ENCODE measurements at places on chromosomes 1 and 21.

DNA sequence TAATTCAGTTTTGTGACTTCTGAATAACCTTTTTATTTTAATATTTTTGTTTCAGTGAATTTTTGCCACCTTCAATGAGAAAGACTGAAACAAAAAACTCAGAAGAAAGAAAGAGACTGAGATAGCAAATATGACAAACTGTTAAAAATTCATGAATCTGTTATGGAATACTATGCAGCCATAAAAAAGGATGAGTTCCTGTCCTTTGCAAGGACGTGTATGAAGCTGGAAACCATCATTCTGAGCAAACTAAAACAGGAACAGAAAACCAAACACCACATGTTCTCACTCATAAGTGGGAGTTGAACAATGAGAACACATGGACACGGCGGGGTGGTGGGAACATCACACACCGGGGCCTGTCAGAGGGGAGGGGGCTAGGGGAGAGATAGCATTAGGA is 193.4 kb upstream of the FGGY start:
- no peak for DNase-seq

DNA sequence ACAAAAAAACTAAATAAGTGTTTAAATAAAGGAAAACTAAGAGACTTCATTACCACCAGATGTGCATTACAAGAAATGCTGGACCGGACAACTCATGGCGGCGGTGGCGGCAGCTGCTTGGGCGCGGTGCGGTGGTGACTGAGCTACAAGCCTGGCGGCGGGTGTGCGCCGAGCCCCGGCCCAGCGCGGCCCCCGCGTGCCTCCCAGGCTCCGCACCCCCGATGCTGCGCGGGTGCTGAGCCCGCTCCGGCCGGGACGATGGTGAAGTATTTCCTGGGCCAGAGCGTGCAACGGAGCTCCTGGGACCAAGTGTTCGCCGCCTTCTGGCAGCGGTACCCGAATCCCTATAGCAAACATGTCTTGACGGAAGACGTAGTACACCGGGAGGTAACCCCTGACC is 52.2 kb upstream of the RCOR3 start:
- no peak for DNase-seq

DNA sequence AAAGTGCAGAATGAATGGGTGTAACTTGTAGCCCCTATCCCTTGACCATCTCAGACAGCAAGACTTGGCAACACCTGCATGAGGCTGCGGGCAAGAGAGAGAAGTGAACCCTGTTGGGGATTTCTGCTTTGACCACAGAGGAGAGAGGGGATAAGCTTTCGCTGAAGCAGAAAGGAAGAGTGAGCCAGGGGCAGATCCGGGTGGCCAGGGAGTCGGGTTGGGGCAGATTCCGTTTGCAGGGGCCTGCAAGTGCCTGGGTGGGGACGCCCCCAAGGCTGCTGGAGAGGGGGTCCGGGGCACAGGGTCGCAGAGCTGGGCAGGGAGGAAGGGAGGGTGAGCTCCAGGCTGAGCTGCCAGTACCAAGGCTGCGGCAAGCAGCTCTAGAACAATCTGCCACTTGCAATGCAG is 25.3 kb upstream of the PIK3CD start:
- DNase-seq = no peak

DNA sequence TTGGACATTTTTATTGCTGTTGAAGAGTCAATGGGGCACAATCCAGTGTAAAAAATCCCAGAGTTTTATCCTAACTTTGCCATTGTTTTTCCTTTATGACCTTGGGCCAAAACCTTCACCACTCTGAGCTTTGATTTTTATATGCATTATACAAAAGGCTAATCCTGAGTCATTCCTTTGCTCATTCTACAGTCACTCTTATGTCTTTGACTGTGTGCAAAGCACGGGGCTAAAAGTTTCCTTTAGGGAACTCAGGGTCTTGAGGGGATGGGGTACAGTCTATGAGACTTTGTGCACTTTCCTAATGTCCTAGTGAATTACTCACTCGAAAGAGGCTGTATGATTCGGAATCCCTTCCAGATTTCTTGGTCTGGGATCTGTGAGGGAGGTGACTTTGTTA is 543.2 kb upstream of the CAMK1G start:
- DNase-seq = no peak

- DNase-seq = no peak
Measured at GRCh38 chr1:3857791-3858129, 484 bp downstream of the DFFB start.

DNA sequence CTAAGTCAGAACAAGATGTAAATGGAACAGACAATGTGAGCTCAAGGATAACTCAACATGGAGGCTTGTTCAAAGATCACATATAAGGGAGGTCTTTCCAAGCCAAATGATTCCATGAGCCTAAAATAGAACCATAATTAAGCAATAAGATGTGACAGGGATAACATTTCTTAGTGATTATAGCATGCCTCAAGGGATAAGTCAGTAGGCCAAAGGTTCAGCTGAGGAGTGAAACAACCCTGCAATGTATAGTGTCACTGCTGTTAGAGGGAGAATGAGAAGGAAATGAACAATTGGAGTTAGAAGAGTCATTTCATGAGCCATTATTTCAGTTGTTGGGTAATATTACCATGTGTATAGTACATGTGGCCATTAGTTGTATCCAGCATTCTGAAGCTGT is 25.0 kb downstream of the GORAB start:
- no peak for DNase-seq

DNA sequence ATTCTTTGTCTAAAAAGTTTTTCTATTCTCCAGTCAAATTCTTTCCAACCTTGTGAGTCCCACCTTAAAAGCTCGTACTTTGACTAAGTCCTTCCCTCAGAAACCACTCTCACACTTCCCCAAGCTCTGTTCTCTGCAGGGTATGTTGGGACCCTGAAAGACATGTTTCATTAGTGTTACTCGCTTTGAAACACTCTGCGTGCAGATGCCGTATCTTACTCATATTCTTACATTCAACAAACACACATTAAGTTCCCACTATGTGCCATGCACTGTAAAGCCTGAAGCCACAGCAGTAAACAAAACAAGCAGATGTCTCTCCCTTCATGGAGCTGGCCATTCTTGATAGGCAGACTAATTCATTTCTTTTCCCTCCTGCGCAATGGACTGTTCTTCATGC is 229.7 kb downstream of the RERE start:
- no peak for DNase-seq

DNA sequence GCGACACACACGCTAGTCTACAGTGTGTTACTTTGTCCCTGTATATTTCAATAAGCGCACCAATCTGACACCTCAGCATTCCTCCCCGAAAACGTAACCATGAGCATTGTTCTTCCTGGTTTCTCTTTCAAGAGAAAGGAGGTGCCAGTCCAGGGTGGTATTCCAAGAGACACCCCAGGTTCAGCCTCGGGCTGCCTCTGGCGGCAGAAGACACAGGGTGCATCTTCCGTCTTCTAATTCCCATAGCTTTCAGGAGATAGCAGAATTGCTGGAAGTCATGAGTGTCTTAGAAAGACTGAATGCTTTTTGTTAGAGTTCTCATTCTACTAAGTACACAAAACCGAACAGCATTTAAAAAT is 15.9 kb upstream of the RGS8 start:
- no peak for DNase-seq

DNA sequence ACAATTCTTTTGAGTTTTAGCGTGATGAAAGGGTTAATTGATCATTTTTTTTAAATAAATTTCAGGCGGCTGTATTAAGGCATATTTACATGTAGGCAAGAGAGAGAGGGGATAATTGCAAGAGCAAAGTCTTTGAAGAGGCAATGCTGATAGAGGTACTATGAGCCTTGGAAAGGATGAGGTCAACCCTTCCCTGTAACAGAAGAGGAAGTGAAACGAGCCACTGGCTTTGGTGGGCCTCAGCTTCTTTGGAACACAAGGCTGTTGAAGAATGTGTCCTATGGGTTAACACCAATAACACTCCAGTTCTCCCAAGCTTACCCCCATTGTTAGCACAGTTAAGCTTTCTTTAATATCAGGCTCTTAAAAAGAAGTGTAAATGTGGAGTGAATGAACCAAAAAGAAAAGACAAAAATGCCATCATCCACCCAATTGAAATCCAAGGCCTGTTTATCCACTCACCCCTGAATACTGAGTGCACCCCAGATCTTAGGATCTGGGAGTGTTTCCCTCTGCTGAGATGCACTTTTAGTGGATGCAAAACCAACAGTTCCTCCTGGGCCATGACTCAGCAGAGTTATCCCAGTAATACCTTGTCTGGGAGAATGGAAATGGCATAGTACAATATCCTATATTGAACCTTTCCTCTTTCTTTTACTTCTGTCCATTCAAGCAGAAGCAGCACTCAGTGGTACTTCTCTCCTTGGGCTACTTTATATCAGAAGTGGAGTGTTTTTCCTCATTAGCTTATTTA is 216.4 kb downstream of the SLC44A5 start:
- DNase-seq = no peak

DNA sequence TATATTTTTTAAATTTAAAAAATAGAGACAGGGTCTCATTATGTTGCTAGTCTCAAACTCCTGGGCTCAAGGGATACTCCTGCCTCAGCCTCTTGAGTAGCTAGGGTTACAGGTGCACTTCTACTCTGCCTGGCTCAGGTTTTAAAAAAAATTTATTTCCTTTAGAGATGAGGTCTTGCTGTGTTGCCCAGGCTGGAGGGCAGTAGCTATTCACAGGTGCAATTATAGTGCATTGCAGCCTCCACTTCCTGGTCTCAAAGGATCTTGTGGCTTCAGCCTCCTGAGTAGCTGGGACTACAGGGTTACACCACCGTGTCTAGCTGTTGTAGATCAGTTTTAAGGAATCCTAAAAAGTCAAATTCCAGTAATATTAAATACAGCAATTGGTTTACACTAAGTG is 5.0 kb downstream of the RNF11 start:
- DNase-seq = no peak

DNA sequence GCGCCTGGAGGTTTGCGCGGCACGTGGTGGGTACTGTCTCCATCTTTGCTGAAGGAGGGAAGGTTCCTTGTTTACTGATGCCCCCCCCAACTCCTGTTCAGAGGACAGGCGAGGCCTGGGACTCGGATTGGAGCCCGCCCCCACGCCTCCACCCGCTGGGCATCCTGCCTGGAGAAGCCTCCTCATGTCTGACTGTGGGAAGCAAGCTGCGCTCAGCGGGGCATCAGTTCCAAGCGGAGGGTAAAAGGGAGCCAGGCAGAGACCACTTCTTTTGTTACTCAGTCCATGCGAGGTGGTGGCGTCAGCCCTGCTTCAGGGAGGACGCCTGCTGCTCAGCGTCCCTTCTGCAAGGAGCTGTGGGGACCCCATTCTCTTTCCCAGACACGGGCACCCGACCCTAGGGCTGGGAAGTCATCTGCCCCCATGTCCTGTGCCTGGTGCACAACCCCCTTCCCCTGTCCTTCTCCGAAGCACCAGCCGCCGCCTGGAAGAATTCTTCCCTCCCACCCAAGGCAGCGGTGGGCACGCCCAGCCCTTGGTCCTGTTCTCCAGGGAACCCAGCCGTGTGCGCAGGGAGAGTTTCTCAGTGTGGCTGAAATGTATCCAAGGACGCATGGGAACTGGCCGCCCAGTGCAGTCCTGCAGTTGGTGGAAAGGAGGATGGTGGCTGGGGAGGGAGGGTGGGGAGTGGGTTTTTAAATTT is 414.0 kb downstream of the CAMTA1 start:
- DNase-seq = no peak

DNA sequence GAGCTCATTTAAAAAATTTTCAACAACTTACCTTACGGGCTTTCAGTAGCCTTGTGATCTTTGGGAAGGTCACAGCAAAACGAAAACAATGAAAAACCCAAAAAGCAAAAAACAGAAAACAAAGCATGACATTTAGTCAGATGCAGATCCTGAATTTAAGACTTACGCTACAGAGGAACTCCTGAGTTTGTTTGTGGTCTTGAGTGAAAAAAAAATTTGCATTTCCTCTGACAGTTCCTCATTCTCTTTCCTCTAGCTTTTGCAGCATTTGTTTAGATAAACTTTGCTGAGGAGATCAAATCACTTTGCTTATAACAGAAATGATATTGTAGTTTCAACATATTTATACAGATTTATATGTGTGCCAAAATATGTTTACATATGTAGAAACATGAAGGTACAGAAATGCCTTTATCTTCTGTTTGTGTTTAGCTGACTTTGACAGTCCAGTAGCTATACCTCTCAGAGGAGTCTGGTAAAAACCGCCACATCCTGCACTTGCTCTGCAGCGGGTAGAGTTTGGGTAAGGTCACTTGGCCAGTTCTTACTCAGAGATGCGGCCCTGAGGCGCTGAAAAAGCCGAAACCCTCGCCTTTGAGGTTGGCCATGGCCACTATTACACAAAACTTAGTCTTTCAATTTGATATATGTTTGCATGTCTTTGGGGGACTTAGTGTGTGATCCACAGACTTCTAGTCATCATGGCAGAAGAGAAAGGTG is 142.5 kb downstream of the TNR start:
- no peak for DNase-seq

DNA sequence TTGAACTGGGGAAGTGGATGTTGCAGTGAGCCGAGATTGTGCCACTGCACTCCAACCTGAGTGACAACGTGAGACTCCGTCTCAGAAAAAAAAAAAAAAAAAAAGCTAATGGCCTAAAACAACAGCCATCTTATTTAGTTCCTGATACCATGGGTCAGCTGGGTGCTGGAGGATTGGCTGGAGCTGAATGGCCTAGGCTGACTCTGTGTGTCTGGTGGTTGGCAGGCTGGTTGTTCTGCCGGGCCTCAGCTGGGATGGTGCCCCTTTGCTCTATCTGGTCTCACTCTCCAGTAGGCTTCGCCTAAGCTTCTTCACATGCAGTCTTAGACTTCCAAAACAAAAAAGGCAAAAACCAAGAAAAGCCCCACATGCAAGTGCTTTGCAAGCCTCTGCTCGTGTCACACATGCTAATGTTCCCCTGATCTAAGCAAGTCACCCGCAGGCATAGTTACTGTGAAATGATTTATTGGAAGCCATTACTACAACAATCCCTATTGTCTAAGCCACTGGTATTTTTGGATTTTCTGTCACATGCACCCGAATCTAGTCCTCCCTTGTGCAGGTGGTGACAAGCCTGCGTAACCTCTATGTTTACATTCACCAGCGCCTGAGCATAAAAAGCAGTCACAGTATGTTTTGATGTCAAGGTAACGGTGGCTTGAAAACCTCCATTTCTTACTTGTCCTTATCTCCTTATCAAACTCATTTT is 39.6 kb upstream of the KANK4 start:
- DNase-seq = no peak

- no peak for DNase-seq
Measured at GRCh38 chr1:192967901-192968300, 91.3 kb downstream of the UCHL5 start.

DNA sequence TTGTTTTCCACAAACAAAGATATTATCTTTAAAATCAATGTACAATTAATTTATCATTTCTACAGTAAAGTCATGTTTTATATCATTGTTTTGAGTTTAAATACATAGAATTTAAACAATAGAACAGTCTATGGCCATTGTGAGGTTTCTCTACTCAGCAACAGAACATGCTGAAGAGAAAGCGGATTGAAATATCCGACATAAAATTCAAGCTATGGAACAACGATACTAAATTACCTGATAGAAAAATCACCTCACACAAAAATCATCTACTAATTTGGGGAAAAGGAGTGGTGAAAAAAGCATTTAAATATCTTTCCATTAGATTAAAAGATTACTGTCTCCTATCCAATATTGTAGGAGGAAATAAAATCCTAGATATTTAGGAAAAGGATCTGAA is 12.6 kb downstream of the CDKN2C start:
- no peak for DNase-seq

GRCh38 chr1:52862666-52863458 is 20.3 kb downstream of the ZYG11A start:
- DNase-seq = no peak

GRCh38 chr1:85321237-85321964 is 45.0 kb upstream of the BCL10 start:
- no peak for DNase-seq
